ENCODE measurements at places on chromosomes 1 and 21.

DNA sequence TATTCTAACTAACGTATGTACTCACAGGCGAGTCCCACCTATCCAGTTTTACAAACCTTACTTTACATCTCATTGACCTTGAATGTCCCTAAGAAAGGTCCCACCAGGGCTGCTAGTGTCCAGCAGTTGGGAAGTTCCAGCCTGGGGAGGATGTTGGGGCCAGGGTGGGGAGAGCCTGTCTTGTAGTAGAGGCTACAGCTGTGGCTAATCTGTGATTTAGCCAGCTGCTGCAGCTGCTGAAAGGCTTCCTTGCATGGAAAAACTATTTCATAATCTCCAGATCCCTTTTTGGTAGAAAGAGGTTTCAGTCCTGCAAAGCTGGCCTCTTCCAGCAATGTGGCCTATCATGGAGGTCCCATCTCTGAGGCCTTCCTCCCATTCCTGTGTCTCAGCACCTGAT, 23.1 kb downstream of the TNN start:
- no peak for DNase-seq

DNA sequence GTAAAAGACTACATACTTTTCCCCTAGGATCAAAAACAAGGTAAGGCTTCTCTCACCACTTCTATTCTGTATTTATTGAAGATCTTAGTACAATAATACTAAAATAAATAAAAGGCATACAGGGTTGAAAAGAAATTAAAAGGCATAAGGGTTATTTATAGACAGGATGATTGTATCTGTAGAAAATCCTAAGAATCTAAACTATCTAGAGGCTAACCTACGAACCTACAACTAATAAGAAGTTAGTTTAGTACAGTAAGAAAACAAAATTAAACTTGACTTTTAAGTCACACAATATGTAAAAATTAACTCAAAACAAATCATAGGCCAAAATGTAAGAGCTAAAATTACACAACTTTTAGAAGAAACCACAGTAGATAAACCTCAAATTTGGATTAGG, 50.4 kb upstream of the ADAM30 start:
- DNase-seq, result no peak

DNA sequence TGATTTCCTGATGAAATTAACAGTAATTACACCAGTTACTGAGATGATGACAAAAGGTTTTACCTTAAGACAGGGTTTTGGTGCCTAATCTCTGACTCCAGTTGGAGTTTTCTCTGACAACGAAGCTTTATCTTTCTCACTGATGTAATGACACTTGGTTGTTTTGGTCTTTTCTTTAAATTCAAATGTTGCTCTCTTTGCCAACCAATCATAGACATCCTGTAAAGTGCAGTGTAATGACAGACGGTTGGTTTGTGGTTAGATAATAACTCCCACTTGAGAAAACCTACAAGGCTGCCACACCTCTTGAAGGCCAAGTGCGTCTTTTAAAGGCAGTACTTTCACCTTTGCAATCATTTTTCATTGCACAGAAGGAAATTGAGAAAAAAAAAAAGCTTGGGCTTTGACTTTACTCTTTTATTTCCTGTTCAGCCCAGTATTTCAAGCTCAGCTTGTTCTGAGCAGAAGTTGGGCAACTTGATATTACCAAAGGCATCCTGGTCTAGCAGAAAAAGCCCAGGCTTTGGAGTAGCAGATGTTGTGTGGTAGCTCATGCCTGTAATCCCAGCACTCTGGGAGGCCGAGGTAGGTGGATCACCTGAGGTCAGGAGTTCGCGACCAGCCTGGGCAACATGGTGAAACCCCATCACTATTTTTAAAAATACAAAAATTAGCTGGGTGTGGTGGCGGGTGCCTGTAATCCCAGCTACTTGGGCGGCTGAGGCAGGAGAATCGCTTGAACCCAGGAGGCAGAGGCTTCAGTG, 14.9 kb downstream of the PDIK1L start:
- DNase-seq, result no peak

- no peak for DNase-seq
These were observed 424.4 kb downstream of the NPHP4 start for GRCh38 chr1:5567839-5568238.

- no peak for DNase-seq
These were observed 32.5 kb downstream of the CDKN2C start for GRCh38 chr1:51002516-51002915.

DNA sequence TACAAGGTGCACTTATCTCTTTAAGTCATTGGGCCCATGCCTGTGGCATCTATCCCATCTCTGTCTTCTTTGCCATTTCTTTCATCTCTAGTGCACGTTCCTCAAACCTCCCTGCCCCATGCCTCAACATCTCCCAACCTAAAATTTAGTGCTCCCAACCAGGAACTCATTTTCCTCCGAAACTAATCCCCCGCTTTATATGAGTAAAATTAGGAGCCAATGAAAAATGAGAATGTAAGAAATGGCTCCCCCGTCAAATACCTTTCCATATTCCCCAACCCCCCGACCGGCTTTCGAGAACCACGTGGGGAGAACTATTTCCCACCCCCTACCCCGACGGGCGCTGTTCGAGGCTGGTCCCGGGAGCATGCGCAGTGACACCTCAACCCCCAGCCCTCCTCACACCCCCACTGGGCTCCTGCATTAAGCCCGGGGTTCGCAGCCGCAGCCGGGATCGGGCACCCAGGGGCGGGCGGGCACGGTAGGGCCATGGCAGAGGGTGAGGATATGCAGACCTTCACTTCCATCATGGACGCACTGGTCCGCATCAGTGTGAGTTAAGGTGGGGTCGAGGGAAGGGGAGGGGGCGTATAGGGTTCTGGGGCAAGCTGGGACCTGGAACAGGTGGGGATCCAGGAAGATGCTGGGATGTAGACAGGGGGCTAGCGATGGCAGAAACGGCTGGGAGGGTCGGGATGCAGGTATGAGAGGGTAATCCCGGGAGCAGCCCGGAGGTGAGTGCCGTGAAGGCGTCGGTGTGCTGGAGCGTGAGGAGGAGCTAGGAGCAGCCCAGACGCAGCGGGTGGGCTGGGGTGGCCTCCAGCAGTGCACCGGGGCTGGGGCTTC, at the start of gene TRIM46:
TRIM46 (plus strand) TSS at position 372 of the 846 bp plus-strand sequence; CDS start at position 490, 118 bp downstream.
- peak; percentile 76 for DNase-seq

DNA sequence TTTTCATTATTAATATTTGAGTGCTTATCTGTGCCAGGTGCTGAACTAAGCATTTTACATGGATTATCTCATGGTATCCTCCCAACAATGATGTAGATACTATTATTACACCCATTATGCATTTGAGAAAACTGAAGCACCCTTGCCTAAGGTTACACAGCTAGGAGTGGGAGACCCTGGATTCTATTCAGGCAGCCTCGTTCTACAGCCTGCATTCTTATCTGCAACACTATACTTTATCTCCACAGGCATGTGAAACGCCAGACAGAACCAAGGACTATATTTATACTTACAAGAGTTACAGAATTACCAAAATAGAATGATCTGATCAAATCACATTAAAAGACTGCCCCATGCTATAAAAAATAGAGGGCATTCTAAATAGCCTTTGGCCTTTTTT, 22.4 kb downstream of the LPAR3 start:
- DNase-seq, result no peak

- no peak for DNase-seq
These were observed 42.0 kb upstream of the MTF1 start for GRCh38 chr1:37901191-37901892.

DNA sequence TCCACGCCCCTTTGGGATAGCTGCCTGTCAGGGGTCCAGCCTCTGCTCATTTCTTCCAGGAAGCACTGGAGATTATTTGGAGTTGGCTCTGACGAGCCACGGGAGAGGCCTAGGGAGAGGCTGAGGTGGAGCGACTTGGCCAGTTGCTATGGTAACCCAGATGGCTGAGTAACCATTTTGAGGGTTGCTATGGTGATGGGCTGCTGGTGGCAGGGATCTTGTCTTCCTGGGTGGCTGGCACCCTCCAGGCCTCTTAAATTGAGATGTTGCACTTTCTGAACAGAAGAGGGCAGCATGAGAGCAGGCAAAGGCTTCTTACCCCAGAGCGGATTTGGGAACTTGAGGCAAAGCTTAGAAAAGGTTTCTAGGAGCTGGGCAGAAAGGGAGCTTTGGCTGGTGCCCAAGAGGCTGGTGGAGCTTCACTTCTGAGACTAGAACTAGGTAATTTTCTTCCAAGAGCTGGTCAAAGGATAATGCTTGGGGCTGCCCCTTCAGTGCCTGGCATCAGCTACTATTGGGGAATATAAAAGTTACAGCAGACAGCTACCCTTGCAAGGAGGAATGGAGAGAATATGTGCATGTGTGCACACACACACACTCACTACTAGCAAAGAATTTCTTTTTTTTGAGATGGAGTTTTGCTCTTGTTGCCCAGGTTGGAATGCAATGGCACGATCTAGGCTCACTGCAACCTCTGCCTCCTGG, 72.5 kb downstream of the NDUFS5 start:
- DNase-seq, result peak; percentile 83

DNA sequence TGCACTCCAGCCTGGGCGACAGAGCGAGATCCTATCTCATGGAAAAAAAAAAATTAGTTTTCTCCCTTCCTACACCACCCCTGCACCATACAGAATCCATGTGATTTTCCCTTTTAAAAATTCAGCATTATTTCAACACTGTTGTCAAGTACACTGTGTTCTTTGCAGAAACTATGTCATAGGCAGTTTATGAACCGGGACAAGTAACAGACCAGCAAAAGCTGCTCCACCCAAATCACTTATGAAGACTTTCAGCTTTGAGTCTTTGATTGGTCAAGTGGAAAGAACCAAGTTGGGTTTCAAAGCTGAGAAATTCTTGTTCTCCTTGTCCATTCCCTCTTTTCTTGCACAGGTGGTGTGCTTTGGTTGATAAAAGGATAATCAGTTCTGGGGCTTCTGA, 173.0 kb downstream of the CDC7 start:
- DNase-seq, result no peak

Measured in midbrain (tissue), 1 donor.